ENCODE measurements at places on chromosomes 11 and 22. TPM values are rescaled to one million over a fixed set of nuclear protein-coding genes. Genes with fewer than 3 reads are reported as not detected.

GRCh38 chr11:131682373-131683015 lies 312.1 kb downstream of the NTM start:
- no peak for DNase-seq

DNA sequence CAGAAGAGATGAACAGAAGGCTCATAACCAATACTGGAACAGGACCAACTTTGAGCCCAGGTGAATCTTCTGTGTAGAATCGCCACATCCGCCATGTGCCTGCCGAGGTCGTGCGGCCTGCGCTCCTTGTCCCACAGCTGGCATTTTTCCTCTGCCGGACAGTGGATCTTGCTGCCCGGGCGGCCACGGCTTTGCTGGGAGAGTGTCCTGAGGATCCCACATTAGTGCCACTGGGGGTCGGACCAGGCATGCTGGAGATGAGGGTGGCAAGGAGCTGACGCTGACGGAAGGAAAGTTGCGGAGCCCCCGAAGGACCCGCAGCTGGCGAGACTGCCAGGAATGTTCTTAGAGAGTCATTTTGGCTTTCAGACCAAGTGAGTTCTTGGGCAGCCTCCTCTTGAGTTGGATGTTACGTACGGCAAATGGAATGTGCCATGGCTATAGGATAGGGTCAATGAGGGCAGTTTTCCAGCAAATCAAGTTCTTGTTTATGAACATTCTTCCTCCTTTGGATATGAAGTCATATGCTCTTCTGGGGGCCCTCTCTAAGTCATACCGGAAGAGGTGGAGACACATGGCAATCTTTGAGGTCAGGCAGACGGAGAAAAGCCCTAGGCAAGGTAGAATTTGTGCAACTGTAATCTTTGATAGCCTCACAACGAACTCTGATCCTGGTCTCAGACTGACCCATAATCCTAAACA lies 57.4 kb upstream of the NUP160 start:
- no peak for DNase-seq

- no peak for DNase-seq
Measured at GRCh38 chr22:37146507-37147180, 3.1 kb downstream of the IL2RB start.

Gene AIFM3
- total RNA-seq: 12.3 TPM

Gene HDHD5
- 26.2 TPM for total RNA-seq

Gene MAJIN
- not detected for total RNA-seq

DNA sequence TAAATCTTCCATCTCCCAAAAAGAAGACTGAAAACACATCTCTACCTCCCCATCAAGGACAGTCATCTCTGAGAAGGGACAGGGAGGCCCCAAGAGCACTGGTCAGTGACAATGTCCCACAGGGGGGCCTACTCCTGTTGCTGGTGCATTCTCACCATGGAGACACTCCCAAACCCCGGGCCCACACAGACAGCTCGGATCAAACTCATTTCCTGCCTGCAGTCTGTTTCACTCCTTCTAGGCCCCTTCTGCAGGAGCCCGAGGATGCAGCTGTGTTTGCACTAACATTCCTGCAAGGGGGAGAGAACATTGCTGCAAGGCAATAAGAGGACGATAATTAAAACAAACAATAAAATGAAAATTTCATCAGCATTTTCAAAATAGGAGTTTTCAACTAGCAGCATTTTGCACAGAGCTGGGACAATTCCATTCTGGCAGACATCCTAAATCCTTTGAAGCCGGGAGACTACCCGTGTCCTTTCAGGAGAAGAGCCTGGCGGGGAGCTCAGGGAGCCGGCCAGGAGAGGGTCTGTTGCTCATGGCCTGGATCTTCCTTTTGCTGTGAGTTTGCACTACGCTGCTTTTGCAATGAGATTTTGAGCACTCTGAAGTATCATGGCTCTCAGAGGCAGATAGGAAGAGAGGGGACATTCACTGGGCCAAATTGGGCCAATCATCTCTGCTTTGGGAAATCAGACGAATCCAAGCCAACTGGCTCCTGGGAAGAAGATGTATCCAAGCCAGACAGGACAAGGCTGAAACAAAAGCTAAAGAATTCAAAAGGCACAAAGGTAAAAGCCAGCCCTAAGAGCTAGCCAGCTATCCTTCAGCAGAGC lies 33.2 kb downstream of the SPATA19 start:
- DNase-seq: no peak

Gene WNT11
- 9.2 TPM for total RNA-seq

Gene PDE2A
- 19.5 TPM for total RNA-seq

GRCh38 chr11:134642206-134642605 lies 230.2 kb upstream of the B3GAT1 start:
- DNase-seq: no peak

DNA sequence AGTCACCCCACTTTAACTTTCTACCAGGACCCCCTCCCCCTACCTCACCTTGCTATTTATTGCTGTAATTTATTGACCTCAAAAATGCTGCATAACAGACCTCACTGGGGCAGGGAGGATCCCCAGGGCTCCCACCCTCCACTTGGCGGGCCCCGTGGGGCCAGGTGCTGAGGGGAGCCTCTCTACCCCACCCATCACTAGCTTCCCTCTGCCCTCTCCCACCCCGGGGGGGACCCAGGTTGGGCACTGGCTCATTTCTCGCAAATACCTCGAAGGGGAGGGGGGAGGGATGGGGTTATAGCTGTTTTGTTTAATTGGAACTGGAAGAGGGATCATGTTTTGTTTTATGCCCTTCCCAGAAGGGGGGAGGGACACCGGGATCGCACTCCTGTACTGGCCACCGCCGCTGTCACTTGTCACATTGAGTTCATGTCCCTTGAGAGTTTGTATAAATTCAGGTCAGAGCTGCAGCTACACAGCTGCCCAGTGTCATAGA lies 16.3 kb upstream of the TMEM191C start:
- DNase-seq: peak; percentile 13

Gene C11orf97
- 2.5 TPM for total RNA-seq

DNA sequence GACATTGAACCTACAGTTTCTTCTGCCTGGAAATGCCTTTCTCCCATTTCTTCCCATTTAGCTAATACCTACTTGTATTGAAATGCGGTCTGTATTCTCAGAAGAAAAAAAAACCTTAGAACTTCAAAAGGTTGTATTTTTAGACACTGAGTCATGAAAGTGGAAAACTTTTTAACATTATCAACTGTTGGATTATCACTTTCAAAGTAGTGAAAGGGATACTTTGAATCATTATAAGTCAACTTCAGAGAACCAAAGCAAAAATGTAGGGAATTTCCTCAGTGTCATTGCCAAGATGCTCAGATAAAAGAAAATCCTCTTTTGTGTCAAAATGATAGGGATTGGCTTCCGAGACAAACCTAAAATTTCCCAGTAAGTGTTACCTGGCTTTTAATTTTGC lies 6.6 kb downstream of the HOATZ start:
- DNase-seq: no peak

- no peak for DNase-seq
Measured at GRCh38 chr11:61041755-61042518, 60.4 kb upstream of the CD5 start.

DNA sequence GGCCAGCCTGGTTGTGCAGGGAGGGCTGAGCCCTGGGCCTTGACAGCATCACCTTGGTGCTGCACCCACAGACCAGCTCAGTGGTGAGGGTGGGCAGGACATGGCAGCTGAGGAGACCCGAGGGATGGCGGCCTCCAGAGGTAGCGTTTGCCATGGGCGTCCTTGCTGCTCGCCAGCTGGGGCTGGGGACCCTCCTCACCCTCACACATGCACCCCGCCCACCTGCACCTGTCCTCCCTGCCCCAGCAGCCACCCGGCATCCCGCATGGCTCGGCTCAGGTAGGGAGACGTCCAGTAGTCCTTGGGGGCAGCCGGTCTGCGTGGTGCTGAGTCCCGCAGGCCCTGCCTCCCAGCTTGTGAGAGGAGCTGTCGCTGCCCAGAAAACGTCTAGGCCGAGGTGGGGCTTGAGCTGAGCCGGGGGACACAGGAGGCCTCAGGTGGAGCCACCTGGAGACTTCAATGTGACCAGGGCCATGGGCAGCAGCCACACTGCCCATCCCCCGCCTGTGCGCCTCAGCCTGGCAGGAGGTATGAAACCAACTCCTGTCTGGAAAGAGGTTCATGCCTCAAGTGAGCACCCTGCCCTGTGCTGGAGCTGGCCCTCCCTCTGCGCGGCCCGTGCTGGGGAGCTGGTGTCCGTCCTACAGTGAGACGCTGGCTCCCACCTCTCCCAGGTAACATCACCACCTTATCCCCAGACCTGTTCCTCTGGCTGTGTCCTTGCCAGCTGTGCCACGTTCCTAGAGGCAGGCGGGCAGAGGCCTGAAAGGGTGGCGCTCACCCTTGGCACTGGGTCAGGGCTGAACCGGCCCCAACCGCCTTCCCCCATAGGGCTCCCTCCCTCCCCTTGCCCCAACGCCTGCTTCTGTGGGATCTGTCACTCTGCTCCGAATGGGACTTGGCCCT lies 3.3 kb upstream of the TRABD start:
- peak; percentile 65 for DNase-seq

Gene TMEM191C
- total RNA-seq: 3.5 TPM

DNA sequence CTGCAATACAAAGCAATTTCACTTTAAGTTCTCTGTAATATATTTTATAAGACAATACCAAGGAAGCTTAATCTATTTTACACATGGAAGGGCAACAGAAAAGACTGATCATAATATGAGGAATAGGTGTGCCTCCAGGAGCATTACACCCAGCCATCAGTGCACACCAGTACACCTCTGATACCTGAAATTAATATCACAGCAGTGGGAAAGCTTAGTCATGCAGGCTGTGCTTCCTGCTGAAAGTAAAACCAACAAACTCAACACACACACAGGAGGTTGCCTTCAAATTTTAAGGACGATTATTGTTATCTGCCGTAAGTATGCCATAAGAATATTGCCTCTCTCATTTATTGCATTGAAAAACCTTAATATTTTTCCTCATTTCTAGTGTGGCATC lies 1119.1 kb upstream of the TENM4 start:
- no peak for DNase-seq

DNA sequence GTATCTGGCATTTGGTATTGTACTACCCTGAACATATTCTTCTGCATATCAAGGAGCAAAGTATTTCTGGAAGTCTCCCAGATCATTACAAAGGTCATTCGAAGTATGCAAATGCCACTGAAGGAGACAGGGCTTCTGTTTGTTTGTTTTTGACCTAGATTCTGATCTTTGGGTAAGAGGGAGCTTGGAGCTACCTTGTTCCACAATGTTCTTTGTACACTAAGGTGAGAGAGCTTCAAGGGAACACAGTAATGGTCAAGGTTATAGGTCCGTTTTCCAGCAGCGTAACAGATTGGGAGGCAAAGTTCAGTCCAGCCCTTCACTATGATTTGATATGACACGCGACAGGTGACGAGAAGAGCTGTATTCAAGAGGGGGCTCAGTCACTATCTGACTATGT lies 10.0 kb downstream of the OPCML start:
- no peak for DNase-seq

- DNase-seq: peak; percentile 39
Measured at GRCh38 chr11:126414615-126415014, 59.1 kb downstream of the ST3GAL4 start.

Gene CARNS1
- total RNA-seq: 0.71 TPM

GRCh38 chr11:124801014-124801413 lies 808 bp upstream of the MSANTD2 start:
- no peak for DNase-seq

Gene SYT12
- total RNA-seq: not detected

DNA sequence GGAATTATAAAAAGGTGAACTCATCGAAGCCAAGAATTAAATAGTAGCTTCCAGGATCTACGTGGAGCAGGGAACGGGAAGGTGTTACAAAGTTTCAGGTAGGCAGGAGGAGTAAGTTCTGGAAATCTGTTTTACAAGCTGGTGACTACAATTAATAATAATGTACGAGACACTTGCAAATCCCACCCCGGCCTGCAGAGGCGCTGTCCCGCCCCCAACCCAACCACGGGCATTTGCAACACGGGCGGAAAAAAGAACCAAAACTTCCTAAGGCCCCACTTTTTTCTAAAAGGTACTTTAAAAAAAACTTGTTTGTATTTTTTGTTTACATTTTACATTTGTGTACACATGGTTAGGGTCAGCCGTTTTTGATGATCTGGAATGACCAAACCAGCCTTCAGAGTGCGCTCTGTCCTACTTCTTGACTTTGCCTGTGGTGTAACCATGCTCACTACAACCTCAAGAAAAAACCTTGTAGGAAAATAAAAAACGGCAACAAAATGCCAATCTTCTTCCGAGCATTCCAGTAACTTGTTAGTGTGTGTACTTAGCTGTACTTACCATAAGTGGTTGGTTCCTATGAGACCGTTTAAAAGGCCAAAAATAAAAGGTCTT lies 449.6 kb upstream of the B3GAT1 start:
- no peak for DNase-seq

DNA sequence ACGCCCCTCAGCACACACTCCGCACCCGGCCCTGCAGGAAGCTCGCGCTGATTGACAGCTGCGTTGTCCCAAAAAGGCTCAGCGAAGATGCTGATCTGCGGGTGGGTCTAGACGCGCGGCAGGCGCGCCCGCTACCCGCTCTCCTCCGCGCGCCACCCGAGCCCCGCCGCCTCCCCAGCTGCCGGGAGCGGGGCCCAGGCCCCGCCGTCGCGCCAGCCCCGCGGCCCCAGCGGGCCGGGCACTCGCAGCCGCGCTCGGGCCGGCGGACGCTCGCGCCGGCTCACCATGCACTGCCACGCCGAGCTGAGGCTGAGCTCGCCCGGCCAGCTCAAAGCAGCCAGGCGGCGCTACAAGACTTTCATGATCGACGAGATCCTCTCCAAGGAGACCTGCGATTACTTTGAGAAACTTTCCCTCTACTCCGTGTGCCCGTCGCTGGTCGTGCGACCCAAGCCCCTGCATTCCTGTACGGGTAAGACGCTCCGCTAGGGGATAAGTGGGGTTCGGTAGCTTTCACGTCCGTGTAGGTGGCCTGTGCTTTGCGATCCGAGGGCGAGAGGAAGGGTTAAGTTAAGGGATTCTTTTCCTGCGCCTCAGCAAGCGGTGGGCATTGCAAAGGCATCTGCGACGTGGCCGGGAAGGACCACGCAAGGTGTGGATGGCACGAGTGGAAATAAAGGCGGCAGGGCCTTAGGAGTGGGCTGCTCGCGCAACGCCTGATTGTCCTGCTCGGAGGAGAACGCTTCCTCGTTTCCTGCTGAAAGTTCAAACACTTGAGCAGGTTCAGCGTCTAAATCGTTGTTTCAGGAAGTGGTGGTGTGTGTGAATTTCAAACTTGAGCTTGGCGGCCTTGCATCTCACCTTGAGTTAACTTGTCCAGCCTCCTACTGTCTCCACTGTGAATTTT lies at the start of gene BARX2:
Gene BARX2, plus strand, starts transcription at position 98 of the 907 bp plus-strand sequence. Its CDS starts 188 bp downstream, at position 286.
- peak; percentile 77 for DNase-seq

Data from lower lobe of right lung (tissue), 2 donors.